ENCODE measurements at places on chromosomes 4 and X.

- peak; percentile 63 for DNase-seq
Measured at GRCh38 chr4:6633091-6633906, 7.2 kb upstream of the MRFAP1 start.

- peak; percentile 4 for DNase-seq
Measured at GRCh38 chrX:141278306-141278705, 36.0 kb upstream of the SPANXC start.

- DNase-seq = peak; percentile 40
Measured at GRCh38 chrX:71292669-71293365, 8.7 kb upstream of the ITGB1BP2 start.

DNA sequence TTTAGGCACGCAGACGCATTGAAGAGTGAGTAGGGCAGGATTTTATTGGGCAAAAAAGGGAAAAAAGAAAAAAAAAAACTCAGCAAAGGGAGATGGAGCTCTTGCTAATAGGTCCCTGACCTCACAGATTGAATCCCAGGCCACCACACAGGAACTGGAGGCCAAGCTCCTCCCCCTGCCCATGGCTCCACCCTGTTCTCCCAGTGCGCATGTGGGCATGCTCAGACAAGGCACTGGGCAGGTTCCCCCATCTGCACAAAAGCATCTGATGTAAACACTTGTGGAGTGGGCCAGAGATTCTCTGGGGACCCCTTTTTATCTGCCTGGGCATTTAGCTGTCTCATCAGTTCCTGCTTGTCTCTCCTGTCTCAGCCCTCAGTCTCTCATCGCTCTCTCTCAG lies 9.5 kb downstream of the FRMD7 start:
- DNase-seq = no peak

DNA sequence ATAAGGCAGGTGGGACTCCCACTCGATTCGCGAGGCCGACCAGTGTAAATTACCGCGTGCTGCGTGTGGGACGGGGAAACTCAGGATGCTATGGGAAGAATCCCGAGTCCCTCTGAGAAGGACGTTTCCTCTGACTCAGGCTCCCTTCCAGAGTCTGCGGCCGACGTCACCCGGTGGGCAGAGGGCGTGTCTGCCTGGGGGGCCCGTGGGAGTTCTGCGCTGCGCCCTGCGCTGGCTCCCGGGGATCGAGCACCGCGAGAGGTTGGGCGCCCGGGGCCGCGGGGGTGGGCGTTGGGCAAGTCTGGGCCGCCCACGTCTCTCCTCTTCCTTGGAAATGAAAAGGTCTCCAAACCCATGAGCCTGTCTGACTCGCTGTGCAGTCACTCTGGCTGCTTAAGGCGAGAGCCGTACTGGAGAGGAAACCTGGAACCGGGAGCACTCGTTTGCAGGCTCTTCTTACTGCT lies 568 bp downstream of the NIPAL1 start:
- peak; percentile 11 for DNase-seq

GRCh38 chr4:98481167-98481566 lies 177.2 kb downstream of the TSPAN5 start:
- DNase-seq = no peak

DNA sequence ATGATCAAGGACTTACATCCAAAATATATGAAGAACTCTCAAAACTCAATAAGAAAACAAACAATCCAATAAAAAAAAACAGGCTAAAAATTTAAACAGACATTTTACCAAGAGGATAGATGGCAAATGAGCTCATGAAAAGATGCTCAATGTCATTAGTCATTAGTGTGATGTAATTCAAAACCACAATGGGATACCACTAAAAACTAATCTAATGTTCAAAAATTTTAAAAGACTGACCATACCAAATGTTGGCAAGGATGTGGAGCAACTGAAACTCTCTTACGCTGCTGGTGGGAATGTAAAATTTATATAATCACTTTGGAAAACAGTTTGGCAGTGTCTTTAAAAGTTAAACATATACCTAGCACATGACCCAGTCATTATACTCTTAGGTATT lies 43.7 kb downstream of the RPS6KA6 start:
- DNase-seq = no peak

DNA sequence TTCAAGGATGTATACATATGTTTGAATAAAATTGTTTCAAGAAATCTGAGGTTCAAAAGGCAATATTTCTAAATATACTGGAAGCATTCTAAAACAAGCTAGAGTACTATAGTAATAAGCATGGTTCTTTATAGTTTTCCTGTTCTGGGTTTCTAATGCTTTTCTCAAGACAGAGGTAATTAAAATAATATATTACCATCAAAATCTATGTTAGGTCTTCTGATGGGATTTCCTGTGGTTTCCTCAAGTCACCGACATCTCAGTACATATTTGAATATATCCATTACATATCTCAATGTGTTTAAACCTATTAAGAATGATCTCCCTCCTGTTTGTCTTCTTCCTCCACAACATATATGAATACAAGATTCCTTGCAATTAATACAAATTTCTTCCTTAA lies 25.6 kb downstream of the ARSJ start:
- no peak for DNase-seq

DNA sequence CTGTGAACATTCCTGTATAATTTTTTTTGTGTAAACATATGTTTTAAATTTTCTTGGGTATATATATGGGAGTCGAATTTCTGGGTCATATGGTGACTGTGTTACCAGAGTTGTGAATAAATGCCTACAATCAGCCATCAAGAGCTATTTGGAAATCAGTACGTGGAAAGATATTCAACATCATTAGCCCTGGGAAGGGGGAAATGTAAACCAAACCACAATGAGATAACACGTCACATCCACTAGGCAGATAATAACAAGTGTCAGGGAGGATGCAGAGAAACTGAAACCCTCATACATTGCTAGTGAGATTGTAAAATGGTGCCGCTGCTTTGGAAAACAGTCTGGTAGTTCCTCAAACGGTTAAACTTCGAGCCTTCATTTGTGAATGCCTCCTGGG lies 43.9 kb downstream of the LUZP4 start:
- DNase-seq = no peak

DNA sequence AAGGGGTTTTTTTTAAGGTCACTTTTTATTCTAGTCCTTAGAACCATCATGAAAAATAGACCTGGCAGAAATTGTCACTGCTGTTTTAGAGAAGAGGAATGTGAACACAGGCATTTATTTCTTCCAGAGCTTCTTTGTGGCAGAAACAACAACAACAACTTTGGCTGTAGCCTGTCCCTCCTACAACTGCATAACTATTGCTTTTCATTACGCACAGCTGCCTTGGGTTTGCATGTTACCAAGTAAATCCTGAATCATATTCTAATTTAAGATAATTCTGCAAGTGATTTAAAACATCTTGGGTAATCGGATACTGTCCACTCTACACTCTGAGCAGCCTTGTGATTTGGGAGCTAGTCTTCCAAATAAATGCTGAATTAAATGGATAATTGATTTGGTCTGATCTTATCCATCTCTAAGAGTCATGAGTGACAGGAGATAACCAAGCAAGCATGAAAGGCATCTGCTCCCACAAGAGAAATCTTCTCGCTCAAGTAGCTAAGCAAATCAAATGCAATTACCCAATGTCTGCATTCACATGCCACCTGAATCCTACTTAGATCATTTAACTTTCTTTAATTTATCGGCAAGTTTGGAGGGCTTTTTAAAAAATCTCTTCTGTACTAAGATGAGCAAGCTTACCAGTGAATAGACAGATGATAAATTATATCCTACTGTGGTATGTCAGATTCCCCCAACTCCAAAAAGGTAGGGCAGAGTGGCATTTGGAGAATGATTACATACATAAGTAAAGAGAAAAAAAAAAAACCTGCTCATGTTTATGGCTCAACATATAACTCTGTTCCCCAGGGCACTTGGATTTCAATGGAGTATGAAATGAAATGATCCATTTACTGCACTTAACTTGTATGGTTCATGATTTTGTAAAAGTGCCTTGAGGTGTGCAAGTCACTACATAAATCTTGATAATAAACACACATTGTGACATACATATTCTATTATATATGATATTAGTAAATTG lies 73.6 kb downstream of the EGF start:
- DNase-seq = peak; percentile 74

- DNase-seq = no peak
Measured at GRCh38 chrX:109859651-109860050, 126.6 kb upstream of the ACSL4 start.

Data from AG10803 (cell line).